PC-3 (cell line): ENCODE measurements at places on chromosomes 16 and 17. TPM values are rescaled to one million over a fixed set of nuclear protein-coding genes. Genes with fewer than 3 reads are reported as not detected.

DNA sequence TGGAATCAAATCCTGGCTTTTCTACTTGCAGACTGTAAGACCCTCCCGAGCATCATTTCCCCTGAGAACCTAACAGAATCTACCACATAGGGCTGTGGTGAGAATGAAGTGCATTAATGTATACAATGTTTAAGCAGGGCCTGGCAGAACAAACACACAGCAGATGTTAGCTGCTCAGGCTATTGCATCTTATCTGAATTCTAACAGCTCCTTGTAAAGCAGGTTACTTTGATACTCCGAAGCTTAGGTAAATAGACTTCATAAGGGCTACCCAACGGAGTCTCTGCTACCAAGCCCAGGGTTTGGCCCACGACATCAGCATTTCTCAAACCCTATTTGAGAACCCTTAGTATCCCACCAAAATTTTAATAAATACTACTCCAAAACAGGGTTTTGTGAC lies 24.4 kb upstream of the NOS2 start:
- DNase-seq, result no peak
- H3K27ac ChIP-seq, result no peak overlapping the region
- H3K36me3 ChIP-seq, result no peaks in the 10 kb centered on the region
- H3K27me3 ChIP-seq, result no peaks in the 10 kb centered on the region

DNA sequence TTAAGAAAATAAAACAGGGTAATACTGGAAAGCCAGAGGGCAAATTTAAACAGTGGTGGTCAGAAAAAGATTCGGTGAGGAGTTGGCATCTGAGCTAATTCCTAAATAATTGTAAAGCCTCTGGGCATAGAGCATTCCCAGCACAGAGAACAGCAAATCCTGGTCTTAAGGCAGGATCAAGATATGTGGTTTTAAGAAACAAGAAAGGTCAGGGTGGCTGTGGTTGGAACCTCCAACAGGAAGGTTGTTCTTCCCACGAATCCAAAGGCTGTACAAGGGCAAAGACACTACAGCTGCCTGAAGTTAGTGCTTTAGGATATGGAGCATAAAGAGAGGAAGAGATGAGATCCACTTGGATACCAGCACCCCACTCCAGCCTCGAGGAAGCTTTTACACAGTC lies 114.6 kb downstream of the ZNF18 start:
- H3K27me3 ChIP-seq, result 0 out of 2 replicates have a peak, but pooled peaks cover 5% of the 10 kb centered on the region
- H3K4me3 ChIP-seq, result no peak overlapping the region
- DNase-seq, result no peak
- H3K27ac ChIP-seq, result no peak overlapping the region

SMTNL2 gene
- not detected in 2 replicates for total RNA-seq

SOX8 gene
- 0.47 and 0.92 TPM in 2 replicates for total RNA-seq

CSH1 gene
- total RNA-seq, result not detected in 2 replicates

- no peaks in the 10 kb centered on the region for H3K36me3 ChIP-seq
- H3K4me3 ChIP-seq, result no peak overlapping the region
- DNase-seq, result no peak
- H3K4me1 ChIP-seq, result peaks cover 12% of the 10 kb centered on the region; the same call in 1 of the 2 replicates
- no peaks in the 10 kb centered on the region for H3K27me3 ChIP-seq
- no peak overlapping the region for H3K27ac ChIP-seq
Measured at GRCh38 chr17:60165971-60166370, 16.2 kb downstream of the CA4 start.

DNA sequence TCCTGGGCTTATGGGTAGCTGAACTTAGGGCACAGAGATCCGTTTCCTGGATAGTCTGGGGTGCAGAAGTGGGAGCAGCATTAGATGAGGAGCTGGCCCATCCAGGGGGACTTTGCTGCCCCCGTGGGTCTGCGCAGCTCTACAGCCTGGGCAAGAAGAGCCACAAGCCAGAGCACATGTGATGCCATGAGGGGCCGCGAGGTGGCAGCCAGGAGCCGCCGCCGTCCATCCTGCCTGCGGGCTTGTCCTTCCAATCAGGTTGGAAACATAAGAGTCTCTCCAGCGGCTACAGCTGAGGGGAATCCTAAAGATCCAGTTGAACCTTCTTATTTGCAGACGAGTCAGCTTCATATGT lies 21.9 kb downstream of the C1QTNF1 start:
- DNase-seq, result peak; percentile 83
- peaks cover 5% of the 10 kb centered on the region; the same call in 1 of the 2 replicates for H3K4me1 ChIP-seq
- H3K27me3 ChIP-seq, result no peaks in the 10 kb centered on the region
- H3K27ac ChIP-seq, result no peak overlapping the region
- no peak overlapping the region for H3K4me3 ChIP-seq
- no peaks in the 10 kb centered on the region for H3K36me3 ChIP-seq

ACSF3 gene
- 33.5 and 42.6 TPM in 2 replicates for total RNA-seq

DNA sequence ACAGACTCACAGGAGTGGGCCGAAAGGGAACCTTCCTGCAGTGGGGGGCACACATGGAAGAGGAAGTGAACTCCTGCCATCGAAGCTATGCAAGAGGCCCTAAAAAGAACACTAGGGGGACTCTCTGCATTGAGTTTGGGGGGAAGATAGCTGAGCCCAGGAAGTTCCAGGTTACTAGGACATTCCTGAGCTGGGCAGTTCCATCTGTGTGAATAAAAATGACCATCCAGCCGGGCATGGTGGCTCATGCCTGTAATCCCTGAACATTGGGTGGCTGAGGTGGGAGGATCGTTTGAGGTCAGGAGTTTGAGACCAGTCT lies 211.8 kb downstream of the ZNF423 start:
- no peak overlapping the region for H3K4me3 ChIP-seq
- no peak overlapping the region for H3K27ac ChIP-seq
- DNase-seq, result no peak
- no peaks in the 10 kb centered on the region for H3K27me3 ChIP-seq

DNA sequence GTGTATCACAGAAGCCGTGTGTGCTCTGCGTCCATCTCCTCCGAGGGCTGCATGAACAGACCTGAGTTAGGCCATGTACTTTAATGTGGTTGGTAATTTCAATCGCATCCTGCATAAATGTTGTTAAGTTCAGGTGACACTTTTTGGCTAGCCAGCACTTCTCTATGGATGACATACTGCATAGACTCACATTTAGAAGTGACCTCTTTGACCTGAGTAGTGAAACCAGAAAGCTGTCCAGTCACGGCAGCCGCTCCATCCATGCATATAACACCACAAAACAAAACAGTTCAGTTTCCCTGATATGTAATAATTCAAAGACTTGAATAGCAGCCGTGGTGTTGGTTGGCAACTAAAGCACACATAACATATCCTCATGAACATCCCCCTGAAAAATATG lies 94.1 kb downstream of the CYTH1 start:
- no peak for DNase-seq
- no peak overlapping the region for H3K27ac ChIP-seq
- no peaks in the 10 kb centered on the region for H3K4me1 ChIP-seq
- no peaks in the 10 kb centered on the region for H3K27me3 ChIP-seq

DNA sequence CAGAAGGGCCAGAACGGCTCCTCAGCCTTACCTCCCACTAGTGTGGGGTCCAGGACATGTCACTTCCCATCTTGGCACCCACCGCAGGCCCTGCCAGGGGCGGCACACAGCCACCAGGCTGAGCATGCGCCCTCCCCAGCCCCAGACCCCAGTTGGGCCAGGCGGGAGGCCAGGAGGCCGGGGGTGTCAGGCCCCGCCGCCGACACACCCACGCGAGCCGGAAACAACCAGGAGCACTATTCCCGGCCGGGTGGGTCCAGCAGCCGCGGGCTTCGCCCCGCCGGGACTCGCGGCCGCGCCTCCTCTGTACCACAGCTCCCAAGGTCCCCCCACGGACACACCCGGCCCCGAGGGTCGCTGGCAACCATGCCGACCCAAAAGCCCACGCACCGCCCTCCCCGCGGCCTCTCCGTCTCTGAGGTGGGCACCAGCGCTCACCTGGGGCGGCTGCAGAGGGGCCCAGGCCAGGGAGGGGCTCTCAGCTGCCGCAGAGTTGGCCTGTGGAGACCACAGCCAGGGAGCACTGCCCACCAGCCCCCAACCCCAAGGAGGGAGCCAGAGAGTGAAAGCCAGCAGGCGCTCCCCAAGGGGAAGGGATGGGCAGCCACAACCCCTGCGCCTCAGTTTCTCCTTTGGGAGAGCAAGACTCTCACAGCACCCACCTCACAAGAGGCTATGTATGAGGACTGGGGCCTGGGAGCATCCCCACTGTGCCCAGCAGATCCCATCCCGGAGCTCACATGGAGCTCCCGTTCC lies 18.0 kb downstream of the B9D1 start:
- no peak overlapping the region for H3K4me3 ChIP-seq
- H3K27ac ChIP-seq, result no peak overlapping the region
- H3K4me1 ChIP-seq, result peaks cover 30% of the 10 kb centered on the region
